ENCODE measurements at places on chromosomes 2 and 18. TPM values are rescaled to one million over a fixed set of nuclear protein-coding genes. Genes with fewer than 3 reads are reported as not detected.

DNA sequence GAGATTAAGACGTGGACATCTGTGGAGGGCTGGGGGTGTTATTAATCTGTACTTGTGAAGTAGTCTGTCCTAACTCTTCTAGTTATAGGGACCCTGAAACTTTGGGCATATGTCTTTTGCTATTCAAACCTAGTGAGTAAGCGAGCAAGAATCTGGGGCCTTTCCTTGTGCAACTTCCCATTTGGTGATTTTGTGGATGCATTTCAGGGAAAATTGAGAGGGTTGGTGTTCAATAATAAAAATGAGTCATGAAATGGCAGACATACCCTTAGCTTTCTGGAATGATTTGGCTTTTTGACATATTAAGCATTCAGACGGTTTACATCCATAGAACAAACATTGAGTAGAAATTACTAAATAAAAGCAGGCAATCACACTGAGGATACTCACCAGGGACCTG is 17.0 kb downstream of the COL4A4 start:
- H3K4me3 ChIP-seq: no peak overlapping the region
- DNase-seq: peak; percentile 11

- H3K27ac ChIP-seq: peak overlapping the region; percentile 90
- peaks cover 15% of the 10 kb centered on the region for H3K36me3 ChIP-seq
- no peaks in the 10 kb centered on the region for H3K27me3 ChIP-seq
- peaks cover 30% of the 10 kb centered on the region for H3K4me1 ChIP-seq
- peak overlapping the region; percentile 84 for H3K4me3 ChIP-seq
Observed at GRCh38 chr2:61471905-61472805, 1.3 kb upstream of the USP34 start.

- H3K4me1 ChIP-seq: peaks cover 28% of the 10 kb centered on the region
- peak overlapping the region; percentile 19 for H3K4me3 ChIP-seq
- DNase-seq: peak; percentile 57
- H3K27me3 ChIP-seq: no peaks in the 10 kb centered on the region
- H3K36me3 ChIP-seq: peaks cover 19% of the 10 kb centered on the region
- peak overlapping the region; percentile 78 for H3K27ac ChIP-seq
Observed at GRCh38 chr2:230582851-230583283, 129.8 kb upstream of the CAB39 start.

DNA sequence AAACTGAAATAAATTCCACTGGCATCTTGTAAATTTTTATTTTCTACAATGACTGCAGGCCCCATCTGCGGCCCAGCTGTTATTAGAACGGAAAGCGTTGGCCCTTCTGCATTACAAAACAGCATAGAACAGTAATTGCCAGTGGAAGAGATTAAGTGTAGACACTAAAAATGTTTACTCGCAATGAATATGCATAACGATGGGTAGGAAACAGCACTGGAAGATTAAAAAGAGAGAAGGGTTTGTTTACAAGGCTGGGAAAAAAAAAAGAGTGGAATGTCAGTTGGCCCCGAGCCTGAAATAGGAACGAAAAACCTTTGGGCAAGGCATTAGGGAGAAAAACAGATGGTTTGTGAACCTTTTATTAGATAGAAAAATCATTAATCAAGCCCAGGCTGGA is 275.9 kb upstream of the TCF4 start:
- H3K36me3 ChIP-seq: no peaks in the 10 kb centered on the region
- H3K27me3 ChIP-seq: no peaks in the 10 kb centered on the region
- DNase-seq: no peak
- H3K4me3 ChIP-seq: no peak overlapping the region

DNA sequence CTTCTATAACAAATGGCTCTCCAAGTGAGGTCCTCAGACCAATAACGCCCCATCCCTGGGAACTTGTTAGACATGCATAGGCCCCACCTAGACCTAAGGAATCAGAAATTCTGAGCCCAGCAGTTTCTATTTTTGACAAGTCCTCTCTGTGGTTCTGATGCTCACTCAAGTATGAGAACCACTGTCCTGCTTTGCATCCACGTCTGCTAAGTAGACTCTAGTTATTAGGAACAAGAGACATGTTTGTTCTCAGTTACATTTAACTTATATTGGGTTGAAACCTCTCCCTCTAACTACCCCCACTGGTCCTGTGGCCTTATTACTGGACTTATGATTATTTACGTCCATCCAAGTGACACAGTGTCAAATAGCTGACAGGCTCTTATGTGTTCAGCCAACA is 70.3 kb downstream of the TMEM17 start:
- H3K4me3 ChIP-seq: no peak overlapping the region
- H3K27me3 ChIP-seq: no peaks in the 10 kb centered on the region
- DNase-seq: no peak
- no peaks in the 10 kb centered on the region for H3K36me3 ChIP-seq
- H3K27ac ChIP-seq: no peak overlapping the region
- H3K4me1 ChIP-seq: no peaks in the 10 kb centered on the region

- H3K4me1 ChIP-seq: no peaks in the 10 kb centered on the region
- H3K36me3 ChIP-seq: no peaks in the 10 kb centered on the region
- no peaks in the 10 kb centered on the region for H3K27me3 ChIP-seq
Observed at GRCh38 chr2:66125951-66126350, 309.0 kb upstream of the MEIS1 start.

DNA sequence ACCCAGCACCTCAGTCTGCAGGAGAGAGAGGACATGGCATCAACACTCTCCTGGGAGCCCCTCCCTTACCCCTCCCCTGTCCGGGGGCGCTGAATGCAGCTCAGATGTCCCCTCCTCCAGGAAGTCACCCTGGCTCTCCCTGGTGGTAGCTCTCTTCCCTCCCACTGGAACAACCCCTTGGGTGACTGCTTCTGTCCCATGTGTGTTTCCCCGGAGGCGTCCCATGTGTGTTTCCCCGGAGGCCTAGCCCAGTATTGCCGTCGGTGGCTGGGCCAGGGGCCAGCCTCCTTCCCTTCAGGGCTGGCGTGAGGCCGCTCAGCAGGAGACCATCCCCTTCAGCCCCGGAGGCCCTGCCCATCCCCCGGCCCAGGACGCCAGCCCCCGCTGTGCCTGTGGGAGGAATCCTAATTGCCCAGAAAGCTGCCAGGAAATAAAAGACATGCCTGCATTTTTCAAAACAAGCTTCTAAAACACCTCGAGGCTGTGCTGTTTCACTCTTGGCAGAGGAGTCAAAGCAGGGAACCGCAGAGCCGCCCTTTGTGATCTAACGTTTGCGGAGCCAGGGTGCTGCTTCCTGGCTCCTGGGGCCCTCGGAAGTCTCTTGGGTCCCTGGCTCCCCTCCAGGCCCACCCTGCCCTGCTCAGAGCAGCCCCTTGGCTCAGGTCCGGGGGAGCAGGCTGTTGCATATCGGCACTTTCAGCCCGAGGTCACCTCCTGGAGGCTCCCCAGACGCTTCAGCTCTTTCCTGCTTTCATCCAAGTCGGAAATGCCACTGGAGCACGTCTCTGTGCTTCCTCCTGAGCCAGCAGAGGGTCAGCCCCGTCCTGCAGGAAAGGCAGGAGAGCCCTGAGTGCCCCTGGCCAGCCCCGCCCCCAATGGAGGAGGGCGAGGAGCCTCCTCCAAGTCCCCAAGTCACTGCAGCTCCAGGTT is 11.4 kb downstream of the SNED1 start:
- peak overlapping the region; percentile 37 for H3K27ac ChIP-seq
- peaks cover 8% of the 10 kb centered on the region for H3K4me1 ChIP-seq
- peaks cover 16% of the 10 kb centered on the region for H3K27me3 ChIP-seq
- no peaks in the 10 kb centered on the region for H3K36me3 ChIP-seq
- peak; percentile 65 for DNase-seq

DNA sequence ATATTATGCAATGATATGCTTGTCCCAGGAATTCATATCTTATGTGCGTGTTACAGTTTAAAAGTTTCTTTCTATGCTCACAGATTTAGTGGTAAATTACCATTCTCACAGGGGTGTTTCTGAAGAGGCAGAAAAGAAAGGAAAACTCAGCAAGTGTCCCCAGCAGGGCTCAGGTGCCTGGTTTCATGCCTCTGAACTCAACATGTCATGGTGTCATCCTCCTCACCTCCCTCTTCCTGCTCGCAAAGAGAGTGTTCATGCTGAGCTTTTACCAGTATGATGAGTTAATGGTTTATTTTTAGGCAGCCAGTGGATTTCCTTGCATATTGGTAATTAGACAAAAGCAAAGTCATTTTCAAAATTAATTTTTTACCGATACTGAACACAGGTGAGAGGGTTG is 492.9 kb upstream of the ZEB2 start:
- peaks cover 3% of the 10 kb centered on the region for H3K27me3 ChIP-seq
- H3K4me1 ChIP-seq: no peaks in the 10 kb centered on the region
- H3K36me3 ChIP-seq: no peaks in the 10 kb centered on the region
- DNase-seq: no peak
- H3K27ac ChIP-seq: no peak overlapping the region

GRCh38 chr18:49747876-49748275 is 65.5 kb downstream of the ACAA2 start:
- no peak for DNase-seq
- H3K27ac ChIP-seq: no peak overlapping the region
- peaks cover 4% of the 10 kb centered on the region for H3K27me3 ChIP-seq

DNA sequence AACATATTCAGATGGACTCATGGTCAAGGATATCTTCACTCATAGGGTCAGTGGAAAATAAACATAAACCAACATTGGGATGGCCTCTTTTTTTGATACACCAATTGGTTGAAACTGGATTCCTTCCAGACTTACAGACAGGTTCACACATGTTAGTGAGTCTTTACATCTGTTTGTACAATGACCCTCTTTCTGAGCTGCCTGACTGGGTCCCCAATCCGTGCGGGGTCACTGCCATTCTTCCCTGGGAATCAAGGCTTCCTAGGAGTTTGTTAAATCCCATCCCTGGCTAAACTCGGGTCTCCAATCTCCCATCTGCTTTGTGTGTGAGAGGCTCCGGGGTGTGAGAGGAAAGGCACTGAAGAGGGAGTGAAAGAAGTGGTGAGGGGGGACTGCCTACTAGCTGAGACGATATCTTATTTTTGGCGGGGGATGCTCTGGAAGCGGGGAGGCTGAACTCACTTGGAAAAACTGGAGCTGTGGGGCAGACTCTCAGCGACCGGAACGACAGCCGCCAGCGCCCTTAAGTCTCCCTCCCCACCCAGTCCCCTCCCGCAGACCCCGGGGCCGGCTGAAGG is 487 bp downstream of the STARD6 start:
- H3K27ac ChIP-seq: peak overlapping the region; percentile 97
- peaks cover 25% of the 10 kb centered on the region for H3K4me1 ChIP-seq
- H3K27me3 ChIP-seq: peaks cover 2% of the 10 kb centered on the region
- H3K4me3 ChIP-seq: peak overlapping the region; percentile 95
- peaks cover 22% of the 10 kb centered on the region for H3K36me3 ChIP-seq
- no peak for DNase-seq

GRCh38 chr2:67510745-67511144 is 113.6 kb downstream of the ETAA1 start:
- DNase-seq: no peak
- no peaks in the 10 kb centered on the region for H3K36me3 ChIP-seq
- H3K4me1 ChIP-seq: no peaks in the 10 kb centered on the region
- no peaks in the 10 kb centered on the region for H3K27me3 ChIP-seq
- H3K4me3 ChIP-seq: no peak overlapping the region
- H3K27ac ChIP-seq: no peak overlapping the region

DNA sequence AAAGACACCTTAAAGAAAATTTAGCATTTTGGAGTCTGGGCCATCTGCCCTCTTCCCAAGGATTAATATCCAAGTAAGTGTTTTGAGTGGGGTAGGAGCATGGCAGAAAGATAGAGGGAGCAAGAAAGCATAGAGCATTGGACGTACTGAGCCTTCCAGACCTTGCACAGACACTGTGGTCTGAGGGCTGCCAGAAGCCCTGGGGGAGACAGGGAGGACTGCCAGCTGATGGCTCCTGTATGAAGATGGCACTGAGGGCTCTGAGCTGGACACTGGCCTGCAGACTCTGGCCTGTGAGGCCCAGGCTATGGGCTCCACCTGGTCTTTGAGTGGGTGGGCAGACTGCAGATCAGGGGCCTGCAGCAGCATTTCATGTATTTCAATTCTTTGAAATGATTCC is 2.9 kb upstream of the PKDCC start:
- no peak overlapping the region for H3K27ac ChIP-seq
- no peaks in the 10 kb centered on the region for H3K36me3 ChIP-seq
- H3K4me3 ChIP-seq: no peak overlapping the region

DNA sequence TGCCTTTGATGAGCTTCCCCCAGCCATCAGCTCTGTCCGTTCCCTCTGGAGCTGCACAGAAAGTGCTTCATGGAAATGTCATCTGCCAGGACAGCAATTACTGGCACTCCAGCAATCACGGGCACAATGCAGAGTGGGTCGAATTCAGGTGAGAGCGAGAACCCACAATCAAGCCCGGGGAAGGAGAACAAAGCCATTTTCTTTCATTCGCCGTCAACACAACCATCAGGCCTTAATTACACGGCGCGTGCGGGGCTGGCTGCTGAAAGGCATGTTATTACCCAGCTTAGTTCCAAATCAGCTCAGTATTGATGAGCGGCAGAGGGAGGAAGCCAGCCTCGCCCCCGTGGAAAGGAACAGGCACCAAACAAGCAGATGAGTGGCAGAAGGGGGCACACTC is 143.9 kb downstream of the MYT1L start:
- no peak overlapping the region for H3K4me3 ChIP-seq
- no peaks in the 10 kb centered on the region for H3K4me1 ChIP-seq
- no peak overlapping the region for H3K27ac ChIP-seq
- DNase-seq: no peak
- H3K36me3 ChIP-seq: no peaks in the 10 kb centered on the region
- H3K27me3 ChIP-seq: no peaks in the 10 kb centered on the region

- H3K27ac ChIP-seq: peak overlapping the region; percentile 87
- DNase-seq: peak; percentile 48
- no peaks in the 10 kb centered on the region for H3K27me3 ChIP-seq
- H3K4me3 ChIP-seq: peak overlapping the region; percentile 77
- peaks cover 62% of the 10 kb centered on the region for H3K4me1 ChIP-seq
- H3K36me3 ChIP-seq: peaks cover 37% of the 10 kb centered on the region
Observed at GRCh38 chr18:12838178-12838634, 45.8 kb downstream of the PTPN2 start.

- DNase-seq: peak; percentile 47
- H3K36me3 ChIP-seq: no peaks in the 10 kb centered on the region
- H3K4me1 ChIP-seq: peaks cover 8% of the 10 kb centered on the region
- no peak overlapping the region for H3K4me3 ChIP-seq
- H3K27ac ChIP-seq: peak overlapping the region; percentile 9
- peaks cover 2% of the 10 kb centered on the region for H3K27me3 ChIP-seq
Observed at GRCh38 chr2:178819992-178820391, 12.8 kb upstream of the TTN start.

GRCh38 chr2:20486571-20486970 is 39.7 kb downstream of the RHOB start:
- no peak for DNase-seq
- peaks cover 12% of the 10 kb centered on the region for H3K27me3 ChIP-seq
- no peaks in the 10 kb centered on the region for H3K36me3 ChIP-seq

Gene TXNDC2
- not detected for total RNA-seq

Gene POTEE
- total RNA-seq: 0.40 TPM

Gene OSR1
- total RNA-seq: not detected

Gene UGT1A10
- not detected for total RNA-seq

Gene STPG4
- 0.40 TPM for total RNA-seq

Gene OTX1
- 0.26 TPM for total RNA-seq

Gene C2orf66
- 0.16 TPM for total RNA-seq

Gene CNDP1
- not detected for total RNA-seq

Gene PLCD4
- total RNA-seq: 0.30 TPM

Gene ANKRD12
- 67.5 TPM for total RNA-seq

Measured in activated CD8-positive, alpha-beta memory T cell treated with anti-CD3 and anti-CD28 coated beads, Interleukin-2, amount 10 ng/mL, durations not matched to agents 7 days and 5 days (primary cell).